ENCODE measurements at places on chromosomes 4 and X. TPM values are rescaled to one million over a fixed set of nuclear protein-coding genes. Genes with fewer than 3 reads are reported as not detected.

GRCh38 chr4:82467471-82467870 lies 37.1 kb downstream of the ENOPH1 start:
- DNase-seq, result no peak

CPXCR1 gene
- total RNA-seq, result not detected

SPIN4 gene
- 5.4 TPM for total RNA-seq

DNA sequence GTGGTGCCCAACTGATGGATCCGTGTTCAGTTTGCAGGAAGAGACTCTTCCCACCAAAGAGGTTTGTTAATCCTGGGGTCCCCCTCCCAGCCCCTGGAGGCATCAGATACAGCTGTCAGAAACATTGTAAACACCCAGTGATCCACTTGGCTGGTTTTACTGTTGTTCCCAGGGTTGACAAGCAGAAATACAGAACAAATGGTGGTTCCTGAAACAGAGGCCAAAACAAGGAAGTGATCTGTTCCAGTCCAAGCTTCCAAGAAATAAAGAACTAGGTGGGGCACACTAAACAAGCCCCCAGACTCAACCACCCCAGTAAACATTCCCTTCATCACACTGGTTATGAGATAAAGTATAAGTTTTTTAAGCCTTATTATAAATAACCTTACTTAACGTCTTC lies 1.4 kb downstream of the TMLHE start:
- DNase-seq, result no peak

RIBC1 gene
- total RNA-seq, result 1.8 TPM

GRCh38 chr4:90357117-90357710 lies 230.0 kb downstream of the CCSER1 start:
- DNase-seq, result no peak

DNA sequence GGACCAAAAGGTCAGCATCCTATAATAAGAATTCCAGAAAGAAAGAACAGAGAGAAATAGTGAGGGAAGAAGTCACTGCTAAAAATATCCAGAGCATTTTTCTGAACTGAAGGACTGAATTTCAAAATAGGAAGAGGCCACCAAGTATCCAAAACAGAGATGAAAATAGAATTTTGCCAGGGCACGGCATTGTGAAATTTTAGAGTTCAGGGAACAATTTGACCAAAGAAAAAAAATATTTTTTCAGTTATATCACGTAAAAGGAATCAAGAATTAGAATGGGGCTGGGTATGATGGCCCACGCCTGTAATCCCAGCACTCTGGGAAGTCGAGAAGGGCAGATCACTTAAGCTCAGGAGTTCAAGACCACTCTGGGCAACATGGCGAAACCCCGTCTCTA lies 65.4 kb downstream of the FGFBP1 start:
- no peak for DNase-seq

DNA sequence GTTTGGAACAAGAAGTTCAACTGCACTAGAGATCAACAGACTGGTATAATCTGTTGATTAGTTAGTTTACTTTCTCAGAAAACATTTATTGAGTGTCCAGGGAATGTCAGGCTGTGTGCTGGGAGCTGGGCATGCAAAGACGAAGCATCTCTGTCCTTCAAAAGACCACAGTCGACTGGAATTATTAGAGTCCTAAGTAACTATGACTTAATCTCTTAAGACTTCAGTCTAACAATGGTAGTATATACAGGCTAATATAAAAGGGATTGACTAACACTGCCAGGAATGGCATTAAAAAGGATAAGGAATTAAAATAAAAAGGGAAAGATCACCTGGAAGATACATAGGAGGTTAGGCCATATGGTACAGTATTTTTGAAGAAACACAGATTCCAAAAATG lies 128.7 kb downstream of the WDFY3 start:
- DNase-seq, result no peak

MAGEB10 gene
- total RNA-seq, result not detected

DNA sequence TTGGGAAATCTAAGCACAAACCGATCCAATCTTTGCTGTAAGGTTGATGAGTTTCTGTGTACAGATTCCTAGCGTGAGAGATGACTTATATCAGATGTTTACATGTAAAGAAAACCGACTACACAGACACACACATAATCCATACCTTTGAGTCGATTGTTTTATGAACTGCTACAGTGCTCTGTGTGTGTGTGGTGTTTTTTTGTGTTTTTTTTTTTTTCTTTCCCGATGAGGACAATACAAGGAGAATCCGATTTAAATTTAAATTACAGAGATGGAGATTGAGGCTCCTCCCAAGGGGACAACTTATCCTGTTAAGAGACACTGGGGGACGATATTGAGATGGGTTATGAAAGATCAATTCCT lies 461 bp upstream of the SLC9A6 start:
- DNase-seq, result no peak

DNA sequence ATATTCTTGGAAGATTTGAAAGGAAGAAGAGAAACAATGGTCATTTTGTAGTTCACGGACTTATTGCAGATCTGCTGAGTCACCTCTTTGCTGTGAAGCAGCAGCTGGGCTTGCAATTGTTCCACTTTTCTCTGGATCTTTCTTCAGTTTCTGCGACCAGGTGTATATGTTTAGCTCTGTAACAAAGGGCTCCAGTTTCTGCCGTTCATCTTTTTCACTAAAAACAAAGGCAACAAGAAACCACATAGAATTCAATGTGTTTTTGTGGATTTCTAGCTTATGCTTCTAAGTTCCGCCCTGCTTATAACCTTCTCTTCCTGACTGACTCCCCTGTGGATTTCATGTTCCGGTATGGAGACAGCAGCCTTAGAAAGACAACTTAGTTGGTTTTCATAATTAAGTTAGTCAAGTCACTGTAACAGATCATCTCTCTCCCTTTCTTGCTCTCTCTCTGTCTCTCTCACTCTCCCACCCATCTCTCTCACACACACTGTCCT lies 121.6 kb upstream of the EPHA5 start:
- no peak for DNase-seq

GRCh38 chr4:87781569-87781968 lies 17.8 kb upstream of the IBSP start:
- DNase-seq, result no peak

MUC7 gene
- total RNA-seq, result not detected

RPL36A gene
- total RNA-seq, result 221 TPM

- DNase-seq, result no peak
Measured at GRCh38 chr4:2900741-2901140, 57.1 kb downstream of the ADD1 start.

NEUROG2 gene
- total RNA-seq, result 0.26 TPM

FGF5 gene
- not detected for total RNA-seq

EMCN gene
- not detected for total RNA-seq

GRCh38 chrX:150902434-150903109 lies 4.1 kb upstream of the CD99L2 start:
- DNase-seq, result no peak

DNA sequence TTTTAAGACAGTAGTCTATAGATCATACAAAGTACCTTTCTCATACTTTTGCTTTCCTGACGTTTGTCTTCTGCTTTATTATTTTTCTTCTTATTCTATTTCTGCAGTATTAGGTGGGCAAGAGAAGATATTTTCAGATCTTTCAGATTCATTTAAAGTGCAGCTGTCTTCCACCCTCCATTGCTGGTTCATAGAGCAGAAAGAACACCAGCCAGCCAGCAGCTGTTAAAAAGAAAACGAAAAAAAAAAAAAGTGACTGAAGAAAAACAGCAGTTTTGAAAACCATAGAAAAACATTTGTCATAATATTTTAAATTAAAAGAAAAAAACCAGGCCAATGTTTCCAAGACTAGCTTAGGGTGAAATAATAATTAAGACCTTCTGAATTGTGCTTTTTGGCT lies 42.9 kb downstream of the SMAD1 start:
- DNase-seq, result no peak

Data from activated T-cell treated with anti-CD3 and anti-CD28 coated beads, Interleukin-2, amount 50 U/mL, for 72 hours (primary cell).